Kidney tubule cell (primary cell): ENCODE measurements at places on chromosomes 3 and 15.

DNA sequence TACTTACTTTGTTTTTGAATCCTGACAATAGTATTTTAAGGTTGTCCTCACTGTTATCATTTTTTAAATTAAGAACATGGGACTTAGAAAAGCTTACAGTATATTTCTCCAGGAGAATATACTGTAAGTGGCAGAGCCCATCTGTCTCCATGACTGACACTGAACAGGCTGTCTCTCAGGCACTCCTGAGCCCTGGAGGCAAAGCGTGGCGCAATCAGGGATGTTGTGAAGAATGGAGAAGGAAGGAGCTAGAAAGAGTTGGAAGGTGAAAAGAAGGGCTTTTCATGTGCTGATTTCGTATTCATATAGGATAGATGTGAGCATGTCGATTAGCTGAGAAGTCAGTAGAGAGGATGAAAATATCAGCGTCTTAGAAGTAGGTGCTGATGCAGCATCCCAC, 41.5 kb downstream of the FGF12 start:
- DNase-seq = no peak

DNA sequence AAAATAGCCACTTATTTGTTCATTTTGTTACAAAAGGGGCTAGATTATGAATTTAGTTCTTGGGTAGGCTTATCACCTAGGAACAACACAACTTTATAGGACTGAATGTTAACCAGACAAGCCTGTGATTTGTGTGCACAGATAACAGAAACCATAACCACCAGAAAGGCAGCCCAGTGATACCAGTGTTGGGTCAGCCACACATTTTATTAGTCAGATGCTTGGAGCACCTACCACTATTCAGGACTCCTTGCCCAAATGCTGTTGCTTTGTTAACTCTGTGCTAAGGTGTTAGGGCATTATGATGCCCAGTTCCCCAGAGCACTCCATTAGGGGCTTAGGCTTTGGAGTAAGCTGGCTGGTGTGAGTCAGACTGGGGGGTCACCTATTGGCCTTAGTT, 22.5 kb downstream of the PLCL2 start:
- DNase-seq = no peak

DNA sequence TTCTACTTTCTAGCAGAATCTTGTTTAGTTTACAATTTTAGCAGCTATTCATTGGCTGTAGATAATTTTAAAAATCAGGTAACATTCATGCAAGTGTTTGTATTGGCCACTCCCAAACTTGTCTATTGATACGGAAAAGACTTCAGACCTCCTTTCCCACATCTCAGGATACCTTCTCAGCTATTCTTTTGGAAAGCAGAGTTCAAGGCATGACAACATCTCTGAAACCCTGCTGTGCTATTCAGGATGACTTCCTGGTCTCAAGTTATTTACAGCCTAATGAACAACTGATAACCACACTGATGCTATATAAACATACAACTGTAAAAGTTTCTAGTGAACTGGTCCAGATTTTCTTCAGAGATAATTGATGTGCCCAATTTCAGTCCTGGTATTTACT, 55.8 kb downstream of the DZIP3 start:
- DNase-seq = no peak

DNA sequence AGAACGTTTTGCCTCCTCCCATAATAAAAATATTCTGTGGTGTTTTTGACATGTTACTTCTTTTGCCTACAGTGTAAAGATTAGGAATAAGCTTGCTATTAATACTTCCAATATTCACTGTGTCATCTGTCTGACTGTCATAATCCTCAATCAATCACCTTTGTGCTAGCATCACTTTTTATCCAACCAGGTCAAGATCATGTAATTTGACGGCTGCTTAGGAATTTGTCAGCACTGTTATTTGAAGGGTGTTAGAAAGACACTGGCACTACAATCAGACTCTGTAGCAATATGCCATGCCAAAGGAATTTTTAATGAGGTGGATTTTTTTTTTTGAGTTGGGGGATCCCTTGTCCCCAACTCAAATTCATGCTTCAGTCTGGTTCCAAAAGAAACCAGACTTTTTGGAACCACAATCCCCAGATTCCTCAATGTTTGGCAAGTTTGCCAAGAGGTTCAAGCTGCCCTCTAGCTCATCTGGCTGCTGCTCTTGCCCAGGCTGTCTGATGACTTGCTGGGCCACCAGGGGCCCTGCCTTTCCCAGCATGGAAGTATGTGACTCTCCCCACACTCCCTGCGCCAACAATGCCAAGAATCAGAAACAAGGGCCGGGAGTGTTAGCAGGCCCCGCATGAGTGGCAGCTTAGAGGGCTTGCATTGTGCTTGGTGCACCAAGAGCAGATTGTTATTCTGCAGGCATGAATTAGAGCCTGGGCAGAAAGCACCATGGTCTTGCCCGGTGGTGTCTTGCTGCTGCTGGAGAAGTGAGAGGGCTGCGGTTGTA, 58.6 kb upstream of the TSC22D2 start:
- no peak for DNase-seq
